ENCODE measurements at places on chromosomes 5 and 9.

DNA sequence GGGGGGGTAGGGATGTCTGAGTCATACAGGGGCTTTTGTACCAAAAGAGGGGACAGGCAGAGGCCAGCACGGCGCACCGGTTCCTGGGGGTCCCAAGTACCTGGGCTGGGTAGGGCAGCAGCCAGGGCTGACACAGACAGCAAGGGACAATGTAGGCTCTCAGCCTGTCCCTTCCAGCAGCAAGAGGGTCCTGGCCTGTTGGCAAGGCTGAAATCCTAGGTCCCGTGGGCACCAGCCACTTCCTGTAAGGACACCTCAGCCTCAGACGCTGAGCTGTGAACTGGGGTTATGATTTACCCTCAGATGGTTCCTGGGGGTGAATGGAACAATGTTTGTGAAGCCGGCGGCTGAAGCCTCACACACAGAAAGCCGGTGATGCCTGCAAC lies 41.3 kb downstream of the NACC2 start:
- DNase-seq, result no peak

GRCh38 chr5:73296772-73297171 lies 123.8 kb downstream of the TMEM174 start:
- no peak for DNase-seq

DNA sequence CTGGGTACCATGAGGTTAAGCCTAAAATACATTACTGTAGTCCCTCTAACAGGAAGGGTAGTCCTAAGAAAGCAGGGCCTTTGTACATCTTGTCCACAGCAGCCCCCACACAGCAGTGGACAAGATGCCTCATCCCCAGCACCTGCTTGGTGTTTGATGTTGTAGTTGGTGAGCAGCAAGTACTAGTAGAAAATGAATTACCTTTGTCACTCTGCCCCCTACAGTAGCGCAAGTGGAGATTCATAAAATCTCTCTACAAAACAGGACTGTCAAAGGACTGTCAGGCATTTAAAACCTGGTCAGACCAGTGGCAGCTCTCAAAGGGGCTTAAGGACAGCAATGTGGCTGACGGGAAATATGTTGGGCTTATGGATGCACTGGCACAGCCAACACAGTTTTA lies 122.5 kb downstream of the TMEM174 start:
- no peak for DNase-seq

- DNase-seq, result no peak
Measured at GRCh38 chr9:91813176-91813795, 136.7 kb downstream of the ROR2 start.

- no peak for DNase-seq
Measured at GRCh38 chr5:139394654-139395566, at the start of gene PROB1. Gene PROB1, minus strand, starts transcription at chr5:139395104. Its CDS starts 23 bp downstream, at chr5:139395081.

- no peak for DNase-seq
Measured at GRCh38 chr5:113325054-113325453, 109.7 kb downstream of the TSSK1B start.

DNA sequence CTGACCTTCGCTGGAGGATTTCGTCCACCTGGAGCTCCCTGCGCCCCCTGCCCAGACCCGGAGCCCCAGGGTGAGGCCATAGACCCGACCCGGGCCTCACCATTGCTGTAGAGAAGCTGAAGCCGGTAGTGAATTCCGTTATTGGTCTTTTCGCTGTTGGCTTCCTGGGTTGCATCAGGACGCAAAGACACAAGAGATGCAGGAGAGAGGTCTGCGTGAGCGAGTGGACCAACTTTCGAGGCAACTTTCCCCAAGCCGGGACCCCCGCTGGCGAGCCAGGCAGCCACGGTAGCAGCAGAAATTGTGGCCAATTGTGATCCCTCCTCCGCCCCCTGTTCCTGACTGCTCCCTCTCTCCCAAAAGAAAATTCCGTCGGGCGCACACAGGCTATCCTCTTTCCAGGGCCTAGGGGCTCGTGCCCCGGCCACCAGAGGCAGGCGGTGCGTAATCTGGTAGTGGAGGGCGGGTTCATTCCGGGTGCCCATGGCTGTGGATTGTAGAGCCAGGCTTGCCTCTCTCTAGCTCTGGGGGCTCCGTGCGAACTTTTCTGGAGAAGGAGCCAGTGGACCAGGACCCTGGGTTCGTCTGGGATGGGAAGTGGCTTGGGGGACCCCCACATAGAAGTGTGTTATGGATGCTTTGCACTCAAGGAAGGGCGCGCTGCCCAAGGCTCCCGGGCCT lies 3.3 kb downstream of the EBF1 start:
- DNase-seq, result peak; percentile 67

DNA sequence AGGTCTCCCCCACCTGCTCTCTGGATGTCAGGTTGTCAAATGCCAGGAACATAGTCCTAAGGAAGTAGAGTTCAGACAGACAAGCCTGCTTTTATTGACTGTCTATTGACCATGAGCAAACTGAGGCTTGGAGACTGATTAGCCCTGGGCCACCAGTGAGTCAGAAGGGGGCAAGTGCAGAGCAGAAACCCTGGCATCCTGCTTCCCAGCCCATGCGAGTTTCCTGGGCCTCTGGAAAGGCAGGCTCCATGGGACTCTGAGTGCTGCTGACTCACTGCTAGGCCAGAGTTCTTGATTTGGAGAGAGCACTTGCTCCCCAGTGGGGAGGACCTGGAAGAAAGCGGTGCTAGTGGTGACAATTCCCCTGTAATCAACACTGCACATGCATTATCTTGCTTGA lies 2.8 kb upstream of the HBEGF start:
- no peak for DNase-seq

- DNase-seq, result no peak
Measured at GRCh38 chr9:114027863-114028465, 50.1 kb downstream of the AMBP start.

DNA sequence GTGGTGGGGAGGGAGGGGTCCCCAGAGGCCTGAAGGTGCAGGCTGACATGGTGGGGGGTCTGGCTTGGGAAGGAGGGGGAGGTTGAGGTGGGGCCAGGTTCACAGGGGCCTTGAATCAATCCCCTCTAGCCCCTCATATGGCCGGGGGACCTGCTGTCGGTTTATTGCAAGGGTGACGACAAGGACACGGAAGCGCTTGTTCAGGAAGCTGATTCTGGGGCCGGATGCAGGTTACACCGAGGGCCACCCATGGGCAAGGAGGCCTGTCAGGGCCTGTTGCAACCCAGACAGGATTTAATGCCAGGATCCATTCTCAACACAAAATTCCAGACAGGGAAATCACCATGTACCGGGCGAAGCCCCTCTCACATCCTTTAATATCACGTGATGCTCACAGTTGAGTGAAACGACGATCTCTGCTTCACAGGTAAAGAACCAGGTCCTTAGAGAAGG lies 41.6 kb upstream of the SYNPO start:
- DNase-seq, result no peak

DNA sequence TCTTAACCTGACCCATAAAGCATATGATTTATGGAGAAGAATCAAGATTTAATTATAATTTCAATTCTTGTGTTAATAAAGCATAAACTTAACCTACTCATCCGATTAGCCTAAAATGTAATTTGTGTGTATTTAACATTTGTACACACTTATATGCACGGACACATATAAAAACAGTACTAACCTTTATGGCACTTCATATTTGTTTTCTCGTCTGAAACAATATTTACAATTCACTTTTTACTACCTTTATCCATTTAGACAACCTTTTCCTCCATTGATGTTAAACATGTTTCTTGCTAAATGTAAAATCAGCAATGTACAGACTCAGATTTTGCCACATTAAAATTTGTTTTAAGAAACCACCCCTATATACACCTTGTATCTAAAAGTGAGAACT lies 22.8 kb downstream of the MEGF10 start:
- no peak for DNase-seq

DNA sequence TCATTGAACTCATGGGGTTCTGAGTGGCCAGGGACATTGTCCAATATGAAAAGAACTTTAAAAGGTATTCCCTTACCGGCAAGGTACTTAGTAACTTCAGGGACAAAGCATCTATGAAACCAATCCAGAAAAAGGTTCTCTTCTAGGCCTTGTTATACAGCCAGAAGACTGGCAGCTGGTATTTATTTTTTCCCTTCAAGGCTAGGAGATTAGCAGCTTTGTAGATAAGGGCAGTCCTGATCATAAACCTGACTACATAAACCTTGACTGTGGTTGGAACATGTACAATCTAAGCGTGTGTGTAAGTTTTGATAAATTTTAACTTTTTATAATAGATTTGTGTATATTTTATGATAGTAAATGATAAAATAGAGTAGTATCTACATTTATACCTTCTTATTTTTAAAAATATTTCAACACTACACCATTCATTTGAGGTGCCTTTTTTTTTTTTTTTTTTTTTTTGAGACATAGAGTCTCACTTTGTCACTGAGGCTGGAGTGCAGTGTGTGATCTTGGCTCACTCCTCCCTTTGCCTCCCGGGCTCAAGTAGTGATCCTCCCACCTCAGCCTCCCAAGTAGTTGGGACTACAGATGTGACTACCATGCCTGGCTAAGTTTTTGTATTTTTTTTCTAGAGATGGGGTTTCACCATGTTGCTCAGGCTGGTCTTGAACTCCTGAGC lies 24.5 kb downstream of the RANBP17 start:
- DNase-seq, result no peak

DNA sequence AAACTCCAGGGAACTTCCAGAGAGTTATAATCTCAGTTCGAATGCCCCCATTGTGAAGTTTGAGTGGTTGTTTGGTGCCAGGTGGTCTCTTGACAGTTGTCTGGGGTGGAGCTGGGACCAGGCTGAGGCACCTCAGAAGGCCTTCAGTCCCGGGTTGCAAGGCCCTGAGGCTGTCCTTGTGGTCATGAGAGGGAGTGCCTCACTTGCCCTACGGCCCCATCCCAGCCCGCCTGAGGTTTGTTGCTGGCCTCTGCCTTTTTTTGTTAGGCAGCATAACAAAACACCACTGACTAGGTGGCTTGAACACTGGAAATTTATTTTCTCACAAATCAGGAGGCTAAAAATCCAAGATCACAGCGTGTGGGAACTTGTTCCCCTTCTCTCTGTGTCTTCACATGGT lies 73.0 kb upstream of the PAPPA start:
- DNase-seq, result no peak

DNA sequence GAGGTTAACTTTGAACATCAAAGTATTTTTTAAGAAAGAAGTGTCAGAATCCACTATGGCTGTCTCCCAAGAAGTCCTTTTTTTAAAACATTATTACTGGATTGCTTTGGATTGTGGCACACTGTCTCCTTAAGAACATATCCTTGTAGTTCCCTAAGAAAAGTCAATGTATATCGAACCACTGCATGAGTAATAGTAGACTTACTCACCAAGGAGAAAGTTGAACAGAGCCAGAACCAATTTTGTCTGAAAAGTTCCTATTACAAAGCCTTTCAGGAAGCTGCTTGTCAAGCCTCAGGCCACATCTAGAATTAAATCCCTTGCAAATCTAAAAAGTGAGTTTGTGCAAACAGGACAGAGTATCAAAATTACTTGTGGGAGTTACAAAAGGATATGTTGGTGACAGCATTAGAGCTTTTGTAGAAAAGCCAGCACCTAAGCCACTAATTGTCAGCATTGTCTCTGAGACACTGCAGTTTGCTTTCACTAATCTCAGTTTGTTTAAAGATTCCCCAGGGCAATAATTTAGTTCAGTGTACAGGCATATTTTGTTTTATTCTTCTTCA lies 195.4 kb downstream of the MPDZ start:
- no peak for DNase-seq

- no peak for DNase-seq
Measured at GRCh38 chr5:154403776-154404387, 41.9 kb upstream of the SAP30L start.

All from type B pancreatic cell (in vitro differentiated cells).